CD8-positive, alpha-beta memory T cell (primary cell): ENCODE measurements at places on chromosomes 7 and 10.

DNA sequence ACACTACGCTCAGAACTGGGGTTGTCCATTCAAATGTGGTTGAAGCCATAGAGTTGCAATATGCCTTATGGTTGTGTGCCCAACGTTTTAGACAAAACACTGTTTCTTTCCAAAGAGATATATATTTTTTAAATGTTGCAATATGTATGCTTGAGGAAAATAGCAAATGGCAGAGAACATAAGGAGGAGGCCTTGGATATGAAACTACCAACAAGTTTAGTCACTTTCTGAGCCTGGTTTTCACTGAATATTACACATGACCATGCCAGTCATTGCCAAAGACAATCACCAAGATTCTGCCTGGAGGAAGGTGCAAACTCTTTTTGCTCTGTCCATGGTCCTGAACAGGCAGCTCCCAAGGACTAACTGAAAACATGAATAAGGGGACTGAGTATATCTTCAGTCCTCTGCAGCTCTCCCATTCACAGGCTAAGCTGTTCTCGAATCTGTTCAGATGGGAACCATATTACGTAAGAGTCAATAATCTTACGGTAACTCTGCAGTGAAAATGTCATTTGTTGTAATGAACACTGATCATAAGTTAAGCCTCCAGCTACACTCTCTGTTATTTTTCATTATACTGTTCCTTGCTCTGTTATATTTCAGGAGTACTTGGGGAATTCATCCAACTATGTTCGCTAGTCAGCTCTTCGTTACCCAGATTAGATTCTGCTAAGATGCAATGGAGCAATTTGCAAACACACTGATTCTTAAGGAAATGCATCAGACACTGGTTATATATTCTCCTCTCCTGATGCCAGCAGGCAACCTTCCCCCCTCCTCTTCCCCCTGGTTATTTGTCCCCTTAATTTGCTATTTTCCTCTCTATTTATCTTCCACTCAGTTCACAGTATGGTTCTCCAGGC is 90.7 kb upstream of the C1QL3 start:
- DNase-seq: no peak

GRCh38 chr10:124477614-124478363 is 16.2 kb downstream of the LHPP start:
- DNase-seq: no peak

DNA sequence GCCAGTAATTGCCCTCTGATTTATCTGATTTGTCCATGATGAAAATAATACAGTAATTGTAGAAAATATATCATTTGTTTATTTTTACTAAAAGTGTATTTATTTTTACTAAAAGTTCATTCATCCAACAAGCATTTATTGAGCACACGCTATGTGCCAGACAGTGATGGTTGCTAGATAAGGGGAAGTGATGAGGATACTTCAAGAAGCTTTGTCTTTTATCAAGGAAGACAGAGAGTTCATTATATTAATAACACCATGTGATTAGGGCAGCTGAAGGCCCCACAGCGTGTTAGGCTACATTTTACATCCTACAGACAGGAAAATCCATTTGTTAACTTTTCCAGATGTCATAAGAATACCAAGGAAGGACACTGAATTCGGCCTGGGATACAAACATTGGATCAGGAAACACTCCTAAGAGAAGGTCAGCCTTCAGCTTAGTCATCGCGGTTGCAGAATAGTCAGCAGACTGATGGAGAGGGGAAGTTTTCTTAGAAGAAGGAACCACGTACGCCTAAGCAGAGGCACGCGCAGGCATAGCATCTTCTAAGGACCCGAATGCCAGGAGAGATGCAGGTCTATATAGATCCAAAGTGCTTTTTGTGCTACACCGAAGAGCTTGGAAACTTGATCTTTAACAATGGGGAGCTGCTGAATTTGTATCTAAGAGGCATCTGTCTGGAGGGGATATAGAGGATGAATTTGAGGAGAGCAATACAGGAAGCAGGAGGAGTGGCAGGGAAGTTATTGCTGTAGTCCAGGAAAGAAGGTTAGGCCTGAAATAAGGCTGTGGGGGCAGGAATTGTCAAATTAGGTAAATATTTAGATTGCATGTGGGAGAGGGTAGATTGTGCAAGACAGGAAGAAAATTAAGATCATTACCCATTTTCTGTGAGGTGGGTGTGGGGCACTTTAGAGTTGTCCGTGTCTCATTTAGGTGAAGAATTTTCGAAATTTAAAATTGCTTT is 85.7 kb downstream of the LRGUK start:
- no peak for DNase-seq

DNA sequence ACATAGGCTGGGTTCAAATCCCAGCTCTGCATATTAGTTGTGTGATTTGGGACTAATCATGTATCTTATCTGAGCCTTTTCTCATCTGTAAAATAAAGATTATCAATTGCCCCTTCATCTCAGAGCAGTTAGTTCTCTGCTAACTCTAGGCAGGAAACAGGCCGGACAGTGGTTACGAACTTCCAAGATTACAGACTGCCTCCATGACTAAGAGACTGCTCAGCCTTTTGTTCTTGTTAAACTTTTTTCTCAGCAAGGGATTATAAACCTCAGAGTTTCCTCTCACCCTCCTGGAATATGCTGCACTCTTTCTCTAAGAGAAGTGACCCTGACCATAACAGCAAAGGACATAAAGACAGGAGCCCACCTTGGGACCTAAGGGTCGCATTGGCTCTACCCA is 52.5 kb upstream of the NFKB2 start:
- no peak for DNase-seq

- DNase-seq: no peak
Observed at GRCh38 chr10:87740254-87740655, 77.8 kb downstream of the ATAD1 start.

DNA sequence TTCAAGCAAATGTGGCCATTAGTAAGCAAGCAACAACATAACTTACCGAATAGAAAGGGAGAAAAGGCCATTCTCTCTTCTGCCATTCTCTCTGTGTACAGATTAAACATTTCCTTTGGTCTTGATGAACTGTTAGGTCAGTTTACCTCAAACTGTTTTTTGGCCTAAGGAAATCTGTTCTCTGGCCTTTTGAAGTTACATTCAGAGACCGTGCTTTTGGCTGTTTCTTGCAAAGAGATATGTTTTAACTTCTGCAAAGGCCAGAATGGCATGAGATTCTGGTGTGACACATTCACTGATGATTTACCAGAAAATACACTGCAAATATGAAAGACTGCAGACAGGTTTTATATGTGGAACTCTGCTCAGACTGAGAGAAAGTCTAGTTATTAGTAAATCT is 22.2 kb downstream of the AHR start:
- no peak for DNase-seq

- no peak for DNase-seq
Observed at GRCh38 chr7:148172920-148173319, 417.6 kb upstream of the C7orf33 start.

GRCh38 chr10:42879380-42880254 is 97.0 kb downstream of the BMS1 start:
- DNase-seq: no peak

GRCh38 chr10:58754469-58755339 is 242.0 kb downstream of the BICC1 start:
- DNase-seq: no peak

- DNase-seq: no peak
Observed at GRCh38 chr10:22322641-22323160, 1.8 kb downstream of the BMI1 start.

GRCh38 chr10:21048068-21048467 is 151.0 kb upstream of the NEBL start:
- DNase-seq: no peak

GRCh38 chr10:94546901-94547185 is 1.3 kb downstream of the HELLS start:
- DNase-seq: no peak

- no peak for DNase-seq
Observed at GRCh38 chr7:122300956-122301833, 3.4 kb downstream of the FEZF1 start.

DNA sequence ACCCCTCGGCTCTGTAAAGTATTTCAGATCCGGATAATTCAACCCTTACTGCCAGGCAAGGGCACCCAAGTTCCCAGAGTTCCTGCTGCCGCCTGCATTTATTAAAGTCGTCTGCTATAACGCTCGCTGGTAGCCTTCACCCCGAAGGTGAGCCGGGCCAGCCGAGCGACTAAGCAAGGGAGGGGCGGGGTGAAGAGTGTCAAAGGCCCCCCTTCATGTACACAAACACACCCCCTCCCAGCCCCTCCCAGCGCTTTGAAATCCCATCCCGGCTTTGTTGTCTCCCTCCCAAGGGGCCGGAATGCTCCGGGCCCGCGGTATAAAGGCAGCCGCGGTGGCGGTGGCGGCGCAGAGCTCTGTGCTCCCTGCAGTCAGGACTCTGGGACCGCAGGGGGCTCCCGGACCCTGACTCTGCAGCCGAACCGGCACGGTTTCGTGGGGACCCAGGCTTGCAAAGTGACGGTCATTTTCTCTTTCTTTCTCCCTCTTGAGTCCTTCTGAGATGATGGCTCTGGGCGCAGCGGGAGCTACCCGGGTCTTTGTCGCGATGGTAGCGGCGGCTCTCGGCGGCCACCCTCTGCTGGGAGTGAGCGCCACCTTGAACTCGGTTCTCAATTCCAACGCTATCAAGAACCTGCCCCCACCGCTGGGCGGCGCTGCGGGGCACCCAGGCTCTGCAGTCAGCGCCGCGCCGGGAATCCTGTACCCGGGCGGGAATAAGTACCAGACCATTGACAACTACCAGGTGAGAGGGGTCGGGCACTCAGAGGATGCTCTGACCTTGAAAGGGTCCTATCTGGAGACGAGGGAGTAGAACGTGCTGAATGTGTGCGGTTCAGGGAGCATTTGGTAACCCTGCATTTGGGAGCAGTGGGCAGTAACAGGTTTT is at the start of gene DKK1:
DKK1 (plus strand) TSS at position 349 of the 889 bp plus-strand sequence; CDS start at position 503, 154 bp downstream.
- DNase-seq: no peak

DNA sequence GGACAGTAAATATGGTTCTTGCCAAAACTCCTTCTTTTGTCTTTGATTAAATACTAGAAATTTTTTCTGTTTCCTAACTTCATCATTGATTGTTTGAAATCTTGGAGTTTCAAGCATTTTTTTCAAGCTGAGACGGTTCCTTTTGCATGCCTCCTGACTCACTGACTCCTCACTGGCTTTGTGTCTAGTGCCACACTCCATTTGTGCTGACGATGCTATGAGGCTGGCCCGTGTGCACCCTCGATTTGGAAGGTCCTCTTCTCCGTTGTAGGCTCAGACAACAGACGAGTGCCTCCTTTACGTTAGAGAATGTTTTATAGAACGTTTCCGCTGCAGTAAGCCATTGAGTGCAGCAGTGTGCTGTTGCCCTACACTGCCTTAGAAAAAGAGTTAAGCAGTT is 10.8 kb upstream of the CSGALNACT2 start:
- no peak for DNase-seq

GRCh38 chr10:35097510-35097909 is 7.4 kb upstream of the CUL2 start:
- DNase-seq: no peak

DNA sequence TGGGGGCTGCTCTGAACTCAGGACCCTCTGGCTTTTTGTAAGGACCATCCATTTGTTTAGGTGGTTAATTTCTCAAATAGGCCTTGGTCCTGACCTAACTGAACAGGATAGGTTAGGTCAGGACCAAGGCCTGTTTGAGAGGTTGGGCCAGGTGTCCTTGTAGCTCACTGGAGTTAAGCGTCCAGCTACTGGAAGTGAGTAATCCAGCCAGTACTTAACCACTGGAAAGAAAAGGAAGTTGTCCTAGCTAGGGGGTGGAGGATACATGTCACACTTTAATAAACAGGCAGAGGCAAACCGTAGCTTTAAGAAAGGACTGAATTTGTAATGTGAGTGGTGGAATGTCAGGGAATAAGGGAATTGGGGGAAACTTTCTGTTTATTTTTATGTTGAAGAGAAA is 96.0 kb downstream of the GPR85 start:
- DNase-seq: no peak

- DNase-seq: no peak
Observed at GRCh38 chr7:99499371-99499720, 735 bp downstream of the ZNF394 start.

GRCh38 chr10:8978100-8978499 is 923.6 kb downstream of the GATA3 start:
- no peak for DNase-seq

DNA sequence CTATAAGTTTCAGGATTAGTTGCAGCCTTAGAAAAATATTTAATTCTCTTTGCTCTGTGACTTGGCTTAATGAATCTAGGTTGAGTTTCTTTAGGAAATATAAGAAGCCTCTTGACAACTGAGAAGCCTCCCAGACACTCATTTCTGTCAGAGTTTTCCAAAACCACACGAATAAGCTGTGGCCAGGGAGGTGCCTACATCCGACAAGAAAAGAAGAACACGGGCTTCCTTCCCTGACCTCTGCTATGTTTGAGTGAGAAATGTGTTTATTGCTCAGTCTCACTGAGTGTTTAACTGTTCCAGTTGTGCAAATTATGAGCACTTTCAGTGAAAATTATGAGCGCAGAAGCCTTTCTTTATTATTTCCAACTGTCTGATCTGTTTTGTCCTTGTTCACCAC is 105.0 kb downstream of the TRIL start:
- DNase-seq: no peak

- DNase-seq: no peak
Observed at GRCh38 chr10:116101616-116102315, 171.2 kb downstream of the GFRA1 start.
